Pons (tissue), 1 donor: ENCODE measurements at places on chromosomes 5 and 9.

DNA sequence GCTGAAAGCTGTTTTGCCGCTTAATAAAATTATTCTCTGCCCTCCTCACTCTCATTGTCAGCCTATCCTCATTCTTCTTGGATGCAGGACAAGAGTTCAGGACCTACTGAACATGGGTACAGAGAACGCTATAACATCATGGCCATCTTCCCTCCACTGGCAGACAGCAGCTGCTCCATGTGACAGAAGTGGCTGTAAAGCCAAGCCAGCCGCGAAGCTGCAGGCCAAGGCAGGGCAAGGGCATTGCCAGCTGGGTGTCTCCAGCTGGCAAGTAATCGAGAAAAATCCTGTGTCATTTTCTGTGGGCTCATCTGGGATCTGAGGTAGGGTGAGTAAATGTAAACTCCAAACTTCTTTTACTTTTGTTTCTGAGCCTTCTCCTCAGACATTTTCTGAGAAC lies 84.8 kb downstream of the SLC25A46 start:
- no peak for DNase-seq

GRCh38 chr5:421287-421880 lies 21.6 kb upstream of the EXOC3 start:
- DNase-seq: no peak

GRCh38 chr9:15786616-15787015 lies 233.8 kb downstream of the CCDC171 start:
- no peak for DNase-seq

- no peak for DNase-seq
Measured at GRCh38 chr5:122153774-122154173, 24.4 kb downstream of the ZNF474 start.

- DNase-seq: no peak
Measured at GRCh38 chr5:75886706-75887105, 169.5 kb upstream of the POC5 start.

DNA sequence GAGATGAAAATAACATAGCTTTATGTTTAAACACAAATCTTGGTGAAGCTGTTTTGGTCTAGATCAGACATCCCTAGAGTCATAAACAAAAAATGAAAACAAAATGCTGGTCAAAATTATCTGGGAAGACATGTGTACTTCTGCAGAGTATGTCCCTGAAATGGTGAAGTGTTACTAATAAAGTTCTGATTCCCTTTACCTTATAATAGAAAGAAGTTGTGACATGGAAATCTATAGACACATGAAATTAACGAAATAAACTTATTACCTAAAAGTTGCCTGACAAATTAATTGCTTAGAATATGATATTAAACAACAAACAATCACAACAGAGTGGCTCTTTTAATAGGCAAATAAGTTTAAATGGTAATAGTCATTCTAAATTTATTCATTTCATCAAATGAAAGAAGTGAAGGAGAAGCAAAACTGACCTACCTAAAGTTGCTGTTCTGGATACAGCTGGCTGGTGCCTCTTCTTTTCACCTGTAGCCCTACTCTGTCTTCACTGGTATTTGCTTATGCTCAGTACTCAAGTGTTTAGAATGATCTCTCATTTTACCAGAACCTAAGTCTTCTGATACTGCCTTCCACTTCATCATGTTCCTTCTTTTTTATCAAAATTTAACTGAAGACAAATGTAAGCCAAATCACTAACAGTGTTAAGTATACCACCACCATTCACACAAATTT lies 38.8 kb downstream of the FNIP1 start:
- DNase-seq: no peak

- no peak for DNase-seq
Measured at GRCh38 chr9:114427644-114428043, 39.9 kb upstream of the AKNA start.

GRCh38 chr9:97985058-97985861 lies 2.1 kb downstream of the ANP32B start:
- DNase-seq: no peak

- DNase-seq: no peak
Measured at GRCh38 chr5:74009502-74009901, 383.5 kb downstream of the ARHGEF28 start.

- DNase-seq: no peak
Measured at GRCh38 chr9:79263628-79264027, 308.1 kb upstream of the TLE4 start.

- DNase-seq: no peak
Measured at GRCh38 chr9:111106202-111106601, 67.9 kb upstream of the LPAR1 start.

- peak; percentile 90 for DNase-seq
Measured at GRCh38 chr5:38678076-38678475, 121.6 kb upstream of the LIFR start.

DNA sequence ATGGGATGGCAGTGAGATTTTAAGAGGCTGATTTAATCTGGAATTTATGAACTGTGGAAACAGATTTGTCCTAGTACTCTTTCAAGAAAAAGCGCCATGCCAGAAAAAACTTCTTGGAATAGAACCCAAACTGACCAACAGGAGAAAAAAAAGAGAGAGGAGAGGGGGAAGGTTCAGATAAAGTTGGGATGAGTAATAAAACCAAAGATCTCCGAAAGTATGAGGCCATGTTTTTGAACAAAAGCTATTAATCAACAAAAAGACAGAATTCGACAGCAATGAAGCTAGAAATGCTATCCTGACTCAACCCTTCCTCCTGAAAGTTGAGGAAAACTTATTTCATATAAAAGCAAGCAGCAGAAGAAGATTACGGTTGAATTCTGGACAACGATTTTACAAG lies 135.5 kb downstream of the CEMIP2 start:
- no peak for DNase-seq

DNA sequence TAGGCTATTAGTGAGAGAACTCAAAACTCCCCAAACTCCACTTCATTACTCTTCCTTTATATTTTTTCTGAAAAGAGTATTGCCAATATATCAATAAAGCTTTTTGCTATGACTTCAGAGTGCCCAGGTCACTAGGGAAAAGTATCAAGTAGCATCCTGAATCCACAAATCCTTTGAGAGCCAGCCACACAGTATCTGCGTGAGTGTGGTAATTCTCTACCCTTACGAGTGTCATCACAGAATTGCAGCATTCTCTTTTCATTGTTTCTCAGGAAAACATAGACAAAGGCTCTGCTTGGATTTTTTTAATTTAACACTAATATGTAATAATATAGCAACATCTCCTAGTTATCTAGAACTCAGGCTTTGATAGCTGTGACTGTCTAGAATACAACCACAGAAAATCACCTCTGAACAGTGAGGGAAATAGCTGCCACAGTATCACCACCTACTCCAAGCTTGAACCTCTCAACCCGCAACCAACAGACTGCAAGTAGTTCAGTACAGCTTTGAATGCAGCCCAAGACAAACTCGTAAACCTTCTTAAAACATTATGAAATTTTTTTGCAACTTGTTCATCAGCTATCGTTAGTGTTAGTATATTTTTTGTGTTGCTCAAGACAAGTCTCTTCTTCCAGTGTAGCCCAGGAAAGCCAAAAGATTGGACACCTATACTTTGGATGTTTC lies 79.3 kb upstream of the CCDC152 start:
- no peak for DNase-seq

DNA sequence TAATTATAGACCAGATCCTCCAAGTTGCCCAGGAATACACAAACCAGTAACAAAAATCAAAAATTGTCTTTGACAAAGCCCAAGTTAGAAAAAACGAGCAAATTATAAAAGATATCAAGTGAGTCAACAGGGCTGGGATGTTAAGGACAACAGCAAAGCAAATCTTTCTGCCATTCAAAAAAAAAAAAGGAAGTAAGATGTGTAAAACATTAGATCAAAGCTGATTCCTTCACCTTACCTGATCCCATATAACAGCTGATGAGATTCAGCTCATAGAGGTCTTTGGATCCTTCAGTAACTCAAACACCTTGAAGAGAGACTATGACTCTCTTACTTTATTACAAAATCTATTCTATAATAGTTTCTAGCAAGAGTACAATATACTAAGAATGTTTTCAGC lies 100.9 kb downstream of the STRBP start:
- DNase-seq: no peak

DNA sequence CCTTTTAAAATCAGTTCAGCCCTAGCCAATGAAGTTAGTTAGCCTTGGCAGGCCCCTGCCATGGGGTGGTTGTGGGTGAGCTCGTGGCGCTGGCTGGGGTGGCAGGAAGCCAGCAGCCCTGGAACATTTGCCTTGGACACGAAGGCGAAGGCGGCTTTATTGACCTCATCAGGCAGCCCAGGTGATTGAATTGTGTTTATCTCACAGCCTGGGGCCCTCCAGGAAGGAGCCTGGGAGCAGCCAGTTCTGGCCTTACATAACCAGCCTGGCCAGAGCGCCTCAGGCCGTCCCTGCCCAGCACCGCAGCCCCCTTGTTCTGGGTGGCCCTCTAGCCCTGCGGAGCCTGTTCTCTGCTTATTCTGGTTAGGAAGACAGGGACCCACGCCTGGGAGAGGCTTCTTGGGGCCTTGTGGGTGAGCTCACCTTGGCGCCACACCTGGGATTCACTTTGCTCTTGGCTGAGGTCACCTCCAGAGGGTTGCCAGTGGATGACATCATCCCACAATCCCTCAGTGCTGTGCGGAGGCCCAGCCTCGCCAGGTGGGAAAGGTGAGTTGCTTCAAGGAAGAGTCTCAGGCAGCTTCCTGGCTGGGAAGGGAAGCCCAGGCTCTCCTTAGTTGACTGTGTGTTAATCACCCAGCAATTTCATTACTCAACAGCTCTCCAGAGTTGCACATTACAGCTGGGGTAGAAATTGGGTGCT lies 54.4 kb upstream of the RPL26L1 start:
- peak; percentile 31 for DNase-seq

- no peak for DNase-seq
Measured at GRCh38 chr9:124182741-124183140, 75.0 kb upstream of the NEK6 start.

DNA sequence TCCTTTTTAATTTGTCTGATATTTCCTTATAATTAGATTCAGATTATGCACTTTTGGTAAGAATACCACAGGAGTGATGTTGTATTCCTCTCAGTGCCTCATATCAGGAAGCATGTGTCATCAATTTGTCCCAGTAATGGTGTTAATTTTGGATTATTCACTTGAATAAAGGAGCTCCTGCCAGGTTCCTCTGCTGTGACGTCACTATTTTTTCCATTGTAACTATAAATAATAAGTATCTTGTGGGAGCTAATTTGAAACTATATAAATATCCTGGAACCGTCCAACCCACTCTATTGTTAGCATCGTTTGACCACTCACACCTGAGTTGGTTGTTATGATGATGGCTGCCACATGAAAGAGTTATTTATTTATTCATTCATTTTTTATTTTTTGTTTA lies 107.9 kb downstream of the INVS start:
- DNase-seq: no peak

GRCh38 chr9:123107639-123108285 lies 74.3 kb downstream of the GPR21 start:
- DNase-seq: no peak

DNA sequence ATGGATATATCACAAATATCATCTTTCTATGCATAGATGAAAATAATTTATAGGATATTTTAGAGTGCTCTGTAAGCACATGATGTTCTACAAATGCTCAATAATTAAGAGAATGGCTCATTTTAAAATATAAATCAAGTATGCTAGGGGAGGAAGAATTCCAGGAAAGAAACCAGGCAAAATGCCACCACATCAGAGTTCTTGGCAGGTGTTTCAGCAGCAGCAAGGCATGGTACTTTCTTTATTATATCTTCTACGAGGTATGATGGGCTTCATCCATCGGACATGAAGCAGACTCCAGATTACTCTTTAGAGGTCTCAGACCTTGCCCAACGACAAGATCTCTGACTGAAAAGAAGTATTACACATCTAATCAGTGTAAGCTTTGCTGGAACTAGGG lies 316.3 kb upstream of the ARRDC3 start:
- no peak for DNase-seq

DNA sequence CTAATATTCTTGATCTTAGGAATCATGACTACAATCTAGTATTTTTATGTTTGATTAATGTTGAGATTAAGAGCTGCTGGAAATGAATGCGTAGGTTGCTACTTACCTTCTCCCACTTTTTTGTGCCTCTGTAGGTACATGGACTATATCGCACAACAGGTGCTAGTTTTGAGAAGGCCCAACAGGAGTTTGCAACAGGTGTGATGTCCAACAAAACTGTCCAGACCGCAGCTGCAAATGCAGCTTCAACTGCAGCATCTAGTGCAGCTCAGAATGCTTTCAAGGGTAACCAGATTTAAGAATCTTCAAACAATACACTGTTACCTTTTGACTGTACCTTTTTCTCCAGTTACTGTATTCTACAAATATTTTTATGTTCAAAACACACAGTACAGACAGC lies 115.0 kb downstream of the SCAMP1 start:
- no peak for DNase-seq

- DNase-seq: no peak
Measured at GRCh38 chr9:69279733-69280132, 45.3 kb upstream of the ENTREP1 start.

- peak; percentile 80 for DNase-seq
Measured at GRCh38 chr5:72280581-72281069, 39.4 kb downstream of the MRPS27 start.

DNA sequence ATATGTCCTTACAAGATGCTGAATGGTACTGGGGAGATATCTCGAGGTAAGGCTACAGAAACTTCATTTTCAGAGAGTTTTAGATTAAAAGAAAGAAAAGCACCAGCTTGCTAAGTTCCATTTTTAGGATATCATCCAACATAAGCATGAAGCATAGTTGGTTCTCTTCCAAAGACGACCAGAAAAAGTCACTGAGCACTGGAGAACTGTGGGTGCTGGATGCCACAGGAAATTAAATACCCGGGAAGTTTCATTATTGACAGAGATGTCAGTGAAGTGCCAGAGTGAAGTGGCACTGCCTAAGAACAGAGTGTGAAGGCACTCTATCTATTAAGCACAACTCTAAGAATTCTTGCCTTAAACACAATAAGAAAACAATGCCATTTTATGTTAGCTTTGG lies 76.8 kb downstream of the PIK3R1 start:
- peak; percentile 26 for DNase-seq

GRCh38 chr5:122790354-122791103 lies 15.6 kb downstream of the SNX2 start:
- peak; percentile 9 for DNase-seq

GRCh38 chr9:89446961-89447310 lies 51.0 kb downstream of the SEMA4D start:
- no peak for DNase-seq

GRCh38 chr5:40172721-40173120 lies 507.0 kb upstream of the PTGER4 start:
- no peak for DNase-seq

- DNase-seq: no peak
Measured at GRCh38 chr5:60972231-60972630, 27.2 kb downstream of the NDUFAF2 start.

DNA sequence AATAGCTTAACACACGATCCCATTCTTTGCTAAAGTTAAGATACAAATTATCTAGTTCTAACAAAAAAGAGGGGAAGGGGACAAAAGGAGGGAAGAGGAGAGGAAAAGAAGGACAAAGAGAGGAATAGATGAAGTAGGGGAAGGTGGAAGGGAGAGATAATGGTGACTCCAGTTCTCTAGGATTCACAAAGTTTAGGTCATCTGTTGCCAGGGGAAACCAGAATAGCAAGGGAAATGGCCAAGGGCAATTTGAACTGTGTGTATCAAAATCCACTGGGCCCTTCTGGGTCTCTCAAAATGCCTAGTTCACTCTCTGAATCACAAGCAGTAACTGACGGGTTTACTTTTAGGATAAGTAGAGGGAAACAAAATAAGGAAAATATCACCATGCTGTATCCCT lies 7.6 kb downstream of the SLC24A2 start:
- DNase-seq: peak; percentile 49
